ENCODE measurements at places on chromosomes 1 and 21. TPM values are rescaled to one million over a fixed set of nuclear protein-coding genes. Genes with fewer than 3 reads are reported as not detected.

Gene AGT
- total RNA-seq, result not detected

Gene SPRR2D
- not detected for total RNA-seq

Gene CFHR5
- not detected for total RNA-seq

Gene ILDR2
- total RNA-seq, result 4.6 TPM

Gene KIAA1614
- total RNA-seq, result 1.7 TPM

Gene CD84
- not detected for total RNA-seq

Gene SRGAP2C
- total RNA-seq, result 38.7 TPM

Gene REN
- total RNA-seq, result 0.29 TPM

Gene IBA57
- total RNA-seq, result 1.1 TPM

Gene PPFIA4
- 4.5 TPM for total RNA-seq

Gene KHDC4
- total RNA-seq, result 28.6 TPM

Gene GSTM5
- 0.48 TPM for total RNA-seq

Gene VHLL
- not detected for total RNA-seq

Gene CATSPER4
- total RNA-seq, result not detected

Gene PGBD5
- total RNA-seq, result 0.10 TPM

Gene ABCD3
- total RNA-seq, result 60.8 TPM

Gene RAB42
- 1.9 TPM for total RNA-seq

Gene SLC35F3
- total RNA-seq, result 4.9 TPM

Gene IQGAP3
- total RNA-seq, result 35.5 TPM

Gene DIO1
- 0.39 TPM for total RNA-seq

Gene MRTO4
- 42.5 TPM for total RNA-seq

Gene CAPN9
- not detected for total RNA-seq

Gene KRTAP10-5
- total RNA-seq, result not detected

Gene KRTAP13-2
- not detected for total RNA-seq

Gene LINGO4
- not detected for total RNA-seq

Gene CYP4A11
- total RNA-seq, result not detected

Gene AADACL3
- not detected for total RNA-seq

Gene ASPM
- total RNA-seq, result 119 TPM

Gene SAMD11
- 0.48 TPM for total RNA-seq

Gene S100A1
- 5.1 TPM for total RNA-seq

Gene RBM11
- not detected for total RNA-seq

Gene ELAPOR1
- total RNA-seq, result 0.29 TPM

Gene GIPC2
- under 0.01 TPM for total RNA-seq

Gene PTPRF
- 39.7 TPM for total RNA-seq

Gene RRAGC
- total RNA-seq, result 16.8 TPM
